Hypothalamus (tissue), 51 donors: ENCODE measurements at places on chromosomes 1 and 21.

- no peak for DNase-seq
These were observed 6.5 kb downstream of the PYCR2 start for GRCh38 chr1:225917536-225917935.

DNA sequence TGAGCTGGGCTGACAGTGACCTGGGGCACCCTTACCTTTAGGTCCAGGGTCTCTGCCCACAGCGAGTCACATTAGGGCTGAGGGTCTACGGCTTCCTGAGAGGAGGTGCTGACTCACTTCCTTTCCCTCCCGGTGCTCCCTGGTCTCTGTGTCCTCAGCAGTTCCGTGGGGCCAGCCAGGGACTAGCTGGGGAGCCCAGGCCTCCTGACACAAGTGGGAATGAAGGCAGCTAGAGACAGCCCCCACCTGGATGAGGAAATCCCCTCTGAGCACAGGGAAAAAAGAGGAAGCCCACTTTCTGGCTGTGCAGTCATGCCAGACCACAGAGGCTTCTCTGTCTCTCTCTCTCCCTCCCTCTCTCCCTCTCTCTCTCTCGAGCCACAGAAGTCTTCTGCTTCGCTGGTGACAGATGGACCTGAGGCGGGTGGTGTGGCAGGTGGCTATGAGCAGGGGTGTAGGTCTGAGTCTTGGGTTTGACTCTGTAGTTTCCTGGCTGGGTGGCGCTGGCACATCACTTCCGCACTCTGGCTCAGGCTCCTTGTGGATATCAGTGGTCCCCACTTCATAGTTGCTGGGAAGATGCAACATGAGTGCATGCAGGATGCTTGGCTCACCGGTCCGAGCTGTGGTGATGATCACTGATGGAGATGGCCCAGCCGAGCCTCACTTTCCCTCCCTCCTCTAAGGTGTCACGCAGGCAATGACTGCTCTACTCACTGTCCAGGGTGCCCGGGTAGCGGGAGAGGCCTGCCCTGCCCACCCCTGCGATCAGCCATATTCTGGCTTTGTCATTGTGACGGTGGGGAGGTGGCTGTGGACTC is 3.5 kb downstream of the SLC66A1 start:
- no peak for DNase-seq

GRCh38 chr1:26017606-26018005 is 4.0 kb upstream of the EXTL1 start:
- DNase-seq = no peak

- no peak for DNase-seq
These were observed 24.2 kb upstream of the NPL start for GRCh38 chr1:182765391-182765790.

DNA sequence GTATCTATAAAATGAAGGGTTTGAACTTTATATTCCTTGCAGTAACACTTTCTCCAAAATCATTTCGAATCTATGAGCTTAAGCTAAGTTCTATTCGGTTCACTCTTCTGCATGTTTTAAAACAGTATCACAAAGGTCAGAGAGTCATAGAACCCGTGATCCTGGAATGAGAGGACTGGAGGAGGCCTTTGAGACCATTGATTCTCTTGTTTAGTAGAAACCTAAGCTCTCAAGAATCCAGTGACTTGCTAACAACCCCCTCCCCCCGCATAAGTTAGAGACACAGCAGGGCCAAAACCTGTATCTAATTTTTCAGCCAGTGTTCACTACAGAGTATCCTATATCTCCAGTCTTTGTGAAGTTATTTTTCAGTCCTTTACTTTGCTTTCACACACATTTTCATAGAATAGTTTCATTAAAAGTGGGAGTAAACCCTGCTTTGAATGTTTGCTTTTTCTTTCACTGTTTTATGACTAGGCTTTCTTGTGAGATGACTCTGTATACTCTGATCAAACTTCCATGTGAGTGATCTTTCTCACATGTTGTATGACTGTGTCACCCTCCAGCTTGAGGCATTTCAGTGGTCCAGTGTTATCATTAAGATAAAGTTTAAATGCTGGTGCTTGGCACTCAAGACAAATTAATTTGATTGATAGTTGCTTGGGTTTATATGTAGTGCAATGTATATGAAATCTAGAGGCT is 275.4 kb upstream of the SGIP1 start:
- no peak for DNase-seq

- peak; percentile 64 for DNase-seq
These were observed at the start of gene LBR for GRCh38 chr1:225427235-225428067. Gene LBR (minus strand): TSS chr1:225428038. CDS start chr1:225424075, 3,963 bp downstream.

- no peak for DNase-seq
These were observed 43.5 kb downstream of the LGR6 start for GRCh38 chr1:202237052-202237451.

DNA sequence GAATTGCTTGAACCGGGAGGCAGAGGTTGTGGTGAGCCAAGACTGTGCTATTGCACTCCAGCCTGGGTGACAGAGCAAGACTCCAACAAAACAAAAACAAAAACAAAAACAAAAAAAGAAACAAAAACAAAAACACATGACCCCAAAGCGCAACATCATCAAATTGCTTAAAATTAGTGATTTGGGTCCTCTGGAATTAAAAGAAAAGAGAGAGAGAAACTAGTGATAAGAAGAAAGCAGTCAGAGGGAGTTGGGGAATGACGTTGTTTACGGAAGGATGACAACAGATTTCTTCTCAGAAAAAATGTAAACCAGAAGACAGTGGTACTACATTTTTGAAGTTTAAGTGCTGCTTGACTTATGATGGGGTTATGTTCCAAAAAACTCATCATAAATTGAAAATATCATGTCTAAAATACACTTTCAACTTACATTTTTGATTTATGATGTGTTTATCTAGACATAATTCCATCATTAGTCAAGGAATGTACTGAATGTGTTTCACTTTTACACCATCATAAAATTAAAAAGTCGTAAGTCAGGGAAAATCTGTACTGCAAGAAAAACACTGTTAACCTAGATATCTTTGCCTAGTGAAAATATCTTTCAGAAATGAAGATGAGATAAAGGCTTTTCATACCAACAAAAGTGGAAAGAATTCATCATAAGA is 88.0 kb downstream of the MT1HL1 start:
- DNase-seq = no peak

- DNase-seq = no peak
These were observed 142.2 kb downstream of the URB2 start for GRCh38 chr1:229768232-229768631.

DNA sequence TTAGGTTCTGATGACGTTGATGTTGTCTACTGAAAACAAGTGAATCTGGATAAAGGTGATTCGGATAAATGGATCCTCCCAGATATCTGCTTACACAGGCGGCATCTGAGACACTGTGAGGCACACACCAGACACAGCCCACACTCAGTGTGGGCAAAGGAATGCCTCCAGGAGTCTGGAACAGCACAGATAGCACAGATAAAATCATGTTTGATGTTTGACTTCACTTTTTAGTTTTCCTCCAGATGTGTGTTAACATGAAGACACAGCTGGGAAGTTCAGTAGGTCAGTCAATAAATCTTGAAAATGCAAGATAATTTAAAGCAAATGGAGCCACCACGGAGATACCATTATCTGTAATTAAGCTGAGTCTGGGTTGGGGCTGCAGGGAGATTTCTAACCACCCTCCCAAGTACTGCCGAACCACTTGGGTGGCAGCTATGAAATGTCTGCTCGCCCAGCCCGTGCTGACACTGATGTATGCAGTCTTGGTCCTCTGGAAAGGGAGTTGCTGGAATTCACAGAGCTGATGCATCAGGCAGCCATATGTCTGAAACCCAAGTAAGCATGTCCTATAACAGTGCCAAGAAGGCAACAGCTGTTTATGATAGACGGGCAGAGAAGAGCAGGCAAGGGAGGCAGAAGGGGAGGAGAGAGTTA is 11.7 kb downstream of the CAPN9 start:
- DNase-seq = no peak

GRCh38 chr1:218301217-218301616 is 16.1 kb downstream of the RRP15 start:
- no peak for DNase-seq

- DNase-seq = no peak
These were observed 234.7 kb upstream of the GJB5 start for GRCh38 chr1:34520111-34520510.

DNA sequence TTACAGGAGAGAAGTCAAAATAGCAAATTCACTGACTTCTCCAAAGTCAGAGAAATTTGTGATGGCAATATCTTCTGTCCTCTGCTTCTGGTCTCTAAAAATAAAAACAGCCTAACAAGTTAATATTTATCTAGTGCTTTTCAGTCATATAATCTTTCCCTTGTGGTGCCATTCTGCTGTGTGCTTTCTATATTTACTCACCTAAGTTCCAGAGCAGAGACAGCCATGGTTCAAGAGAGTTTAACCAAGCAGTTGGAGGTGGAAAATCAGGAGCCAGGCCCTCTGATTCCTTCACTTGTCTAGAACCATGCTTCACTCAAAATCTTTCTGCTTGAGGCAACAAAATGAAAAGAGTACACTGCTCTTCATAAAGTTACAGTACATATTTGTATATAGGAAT is 39.3 kb downstream of the BRINP2 start:
- no peak for DNase-seq

DNA sequence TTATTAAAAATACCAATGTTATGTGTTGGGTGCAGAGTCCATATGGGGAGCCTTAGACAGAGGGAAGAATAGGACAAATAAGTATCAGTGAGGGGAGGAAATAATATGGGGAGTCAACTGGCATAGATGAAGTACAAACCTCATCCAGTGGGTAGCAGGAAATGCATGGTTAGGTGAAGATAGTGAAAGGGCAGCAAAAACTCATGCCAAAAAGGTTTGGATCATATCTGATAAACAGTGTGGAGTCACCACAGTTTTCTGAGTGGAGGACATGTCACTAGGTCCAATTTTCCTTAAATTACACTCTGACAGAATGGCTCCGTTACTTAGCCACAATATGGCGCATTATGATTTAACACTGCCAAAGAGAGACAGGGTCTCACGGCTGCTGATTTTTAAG is 10.3 kb downstream of the DUSP23 start:
- no peak for DNase-seq

- no peak for DNase-seq
These were observed 221.4 kb downstream of the HLX start for GRCh38 chr1:221100611-221101010.

GRCh38 chr21:33332143-33332542 is 7.4 kb downstream of the IFNAR1 start:
- DNase-seq = no peak

DNA sequence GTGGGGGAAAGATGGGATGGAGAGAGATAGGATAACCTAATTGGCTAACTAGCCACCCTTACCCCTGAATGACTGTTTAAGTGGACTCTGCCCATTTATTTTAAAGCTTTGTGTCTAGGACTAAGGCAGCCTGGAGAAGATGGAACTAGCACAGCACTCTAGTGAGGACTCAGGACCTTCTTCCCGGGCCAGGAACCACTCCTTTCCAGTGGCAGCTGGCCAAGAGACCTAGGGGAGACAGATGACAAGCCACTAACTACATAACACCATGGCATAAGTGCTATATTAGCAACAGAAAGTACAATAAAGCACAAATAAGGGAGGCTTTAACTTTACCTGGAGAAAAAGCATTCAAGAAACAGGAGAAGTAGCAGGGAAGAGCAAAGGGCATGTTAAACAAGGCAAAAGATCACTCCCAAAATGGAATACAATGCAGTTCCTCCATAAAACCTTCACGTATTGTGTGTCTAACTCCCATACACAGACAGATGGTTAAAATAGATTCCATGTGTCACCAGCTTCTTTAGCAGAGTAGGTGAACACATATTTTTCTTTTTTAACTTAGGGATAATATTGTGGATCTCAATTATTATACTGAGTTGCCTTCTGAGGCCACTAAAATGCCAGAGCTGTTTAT is 20.6 kb downstream of the CLCA1 start:
- no peak for DNase-seq

GRCh38 chr21:33761441-33762036 is 119.2 kb downstream of the ITSN1 start:
- DNase-seq = no peak

DNA sequence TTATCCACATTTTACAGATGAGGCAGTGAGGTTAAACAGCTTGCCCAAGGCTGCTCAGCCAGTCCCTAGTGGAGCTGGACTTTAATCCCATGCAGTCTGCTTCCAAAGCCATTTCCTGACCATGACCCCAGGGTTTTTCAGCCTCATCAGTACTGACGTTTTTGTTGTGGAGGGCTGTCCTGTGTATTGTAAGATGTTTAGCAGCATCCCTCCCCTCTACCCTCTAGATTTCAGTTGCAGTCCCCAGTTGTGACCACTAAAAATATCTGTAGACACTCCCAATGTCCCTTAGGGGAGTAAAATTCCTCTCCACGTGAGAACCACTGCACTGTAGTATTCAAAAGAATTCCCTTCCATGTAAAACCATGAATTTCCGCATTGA is 30.2 kb upstream of the C1orf105 start:
- no peak for DNase-seq

- DNase-seq = no peak
These were observed 44.6 kb downstream of the NIBAN1 start for GRCh38 chr1:184929711-184930202.

DNA sequence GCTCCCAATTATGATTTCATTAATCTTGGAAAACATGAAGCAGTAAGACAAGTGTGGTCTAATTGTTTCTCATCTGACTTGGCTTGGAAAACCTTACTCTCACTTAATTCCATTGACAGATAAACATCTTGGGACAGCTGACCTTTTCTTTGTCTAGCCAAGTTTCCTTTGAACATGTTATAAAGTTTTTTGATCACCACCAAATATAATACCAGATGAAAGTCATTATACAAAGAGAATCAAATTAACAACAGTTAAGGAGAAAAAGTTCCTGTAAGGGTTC is 50.2 kb downstream of the ALG14 start:
- no peak for DNase-seq

DNA sequence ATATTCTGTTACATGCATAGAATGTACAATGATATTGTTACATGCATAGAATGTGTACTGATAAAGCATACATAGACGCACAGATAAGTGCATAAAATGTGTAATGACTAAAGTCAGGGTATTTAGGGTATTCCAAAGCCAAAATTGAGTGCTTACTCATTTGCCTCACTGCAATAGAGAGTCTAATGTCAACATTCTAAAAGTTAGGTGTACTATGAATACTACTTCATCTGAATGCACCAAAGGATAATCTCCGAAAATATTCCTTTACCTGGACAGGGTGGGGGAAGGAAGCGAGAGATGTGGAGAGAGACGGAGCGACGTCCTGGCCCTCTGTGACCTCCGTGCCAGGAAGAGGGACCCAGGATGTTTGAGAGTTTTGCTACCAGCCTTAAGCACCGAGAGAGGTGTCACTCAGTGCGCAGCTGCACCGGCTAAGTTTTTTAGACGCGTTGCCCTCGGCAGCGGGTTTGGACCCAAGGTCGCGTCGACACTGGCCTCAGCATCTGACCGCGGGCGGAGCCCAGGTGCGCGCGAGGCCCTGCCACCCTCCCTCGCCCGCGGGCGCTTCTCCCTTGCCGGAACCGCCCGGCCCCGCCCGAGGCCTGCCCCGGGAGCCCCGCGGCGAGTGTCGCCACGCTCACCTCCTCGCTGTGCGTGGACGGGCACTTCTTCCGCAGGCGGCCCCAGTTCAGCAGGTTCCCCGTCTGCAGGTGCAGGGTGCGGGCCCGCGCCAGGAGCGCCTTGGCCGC is 660 bp downstream of the GCLM start:
- no peak for DNase-seq
